ENCODE measurements at places on chromosomes 1 and 21. TPM values are rescaled to one million over a fixed set of nuclear protein-coding genes. Genes with fewer than 3 reads are reported as not detected.

DNA sequence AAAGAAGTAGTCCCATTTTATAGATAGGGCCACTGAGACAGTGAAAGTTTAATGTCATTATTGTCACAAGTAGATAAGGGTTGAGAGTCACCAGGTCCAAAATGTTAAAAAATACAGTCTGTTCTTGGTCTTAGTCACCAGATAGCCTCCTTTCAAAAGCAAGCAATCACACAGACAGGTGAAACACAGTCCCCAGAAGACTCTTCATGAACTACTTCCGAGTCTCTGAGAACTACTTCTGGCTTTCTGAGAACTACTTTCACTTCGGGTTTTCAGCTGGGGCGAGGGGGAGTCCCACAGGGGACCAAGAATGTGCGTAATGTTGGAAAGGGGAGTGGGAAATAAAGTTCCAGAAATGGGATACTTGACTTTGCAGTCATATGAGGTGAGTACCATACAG lies 143.2 kb downstream of the HHIPL2 start:
- DNase-seq: no peak

MATN1 gene
- total RNA-seq: 0.18 TPM

DNA sequence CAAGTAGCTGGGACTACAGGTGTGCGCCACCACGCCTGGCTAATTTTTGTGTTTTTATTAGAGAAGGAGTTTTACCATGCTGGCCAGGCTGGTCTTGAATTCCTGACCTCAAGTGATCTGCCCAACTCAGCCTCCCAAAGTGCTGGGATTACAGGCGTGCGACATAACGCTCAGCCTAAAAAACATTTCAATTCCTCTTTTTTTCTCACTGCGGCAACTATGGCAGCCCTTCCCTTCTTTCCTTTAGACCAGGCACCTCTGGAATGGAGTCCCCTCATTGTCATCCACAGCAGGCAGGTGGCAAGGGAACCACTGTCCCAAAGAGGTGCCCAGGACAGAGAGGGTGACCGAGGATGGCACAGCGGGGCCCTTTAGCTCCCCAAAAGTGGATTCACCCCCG lies 14.1 kb downstream of the CEP104 start:
- DNase-seq: no peak

KCNJ10 gene
- total RNA-seq: 0.26 TPM

DNA sequence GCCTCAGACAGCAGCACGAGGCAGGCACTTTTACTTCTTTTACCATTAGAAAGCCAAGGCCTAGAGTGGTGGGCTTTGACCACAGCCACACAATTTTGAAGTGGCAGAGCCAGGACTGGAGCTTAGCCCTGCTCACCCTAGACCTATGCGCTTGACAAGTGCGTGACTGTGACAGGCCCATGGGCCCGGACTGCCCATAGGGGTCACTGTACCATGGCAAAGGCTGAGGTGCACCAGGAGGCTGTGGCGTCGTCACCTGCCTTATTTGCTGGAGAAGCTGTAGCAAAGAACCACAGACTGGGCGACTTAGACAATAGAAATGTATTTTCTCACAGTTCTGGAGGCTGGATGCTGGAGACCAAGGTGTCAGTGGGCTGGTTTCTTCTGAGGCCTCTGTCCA lies 2.6 kb upstream of the TMEM82 start:
- no peak for DNase-seq

OR2T29 gene
- not detected for total RNA-seq

PRR9 gene
- not detected for total RNA-seq

DNA sequence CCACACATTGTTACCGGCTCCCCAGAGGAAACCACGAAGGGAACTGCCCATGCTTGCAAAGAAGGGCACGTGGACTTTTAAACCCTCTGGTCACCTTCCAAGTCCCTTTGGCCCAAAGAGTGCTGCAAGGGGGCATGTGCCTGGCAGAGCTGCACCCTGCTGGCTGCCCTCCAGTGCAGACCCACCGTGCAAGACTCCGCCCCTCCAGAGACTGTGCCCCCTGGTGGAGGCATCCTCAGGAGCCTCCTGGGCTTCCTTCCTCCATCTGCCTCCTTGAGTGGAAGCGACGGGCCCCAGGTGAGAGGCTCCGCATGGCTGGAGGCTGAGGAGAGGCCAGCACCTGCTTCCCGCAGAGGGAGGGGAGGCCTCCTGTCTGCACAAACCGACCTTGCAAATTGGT lies 100.6 kb downstream of the CRYAA start:
- DNase-seq: peak; percentile 54

DNA sequence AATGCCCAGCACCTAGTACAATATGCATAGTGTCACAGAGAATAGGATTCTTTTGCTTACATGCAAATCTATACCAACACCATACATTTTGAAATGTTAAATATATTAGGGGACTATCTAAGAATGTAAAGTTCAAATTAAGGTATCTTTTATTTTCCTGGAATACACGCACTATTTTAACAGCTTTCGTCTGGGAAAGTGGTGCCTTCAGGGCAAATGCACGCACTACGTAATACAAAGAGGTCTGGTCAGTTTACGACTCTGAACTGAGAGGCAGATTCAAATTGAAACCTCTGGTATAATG lies 931 bp downstream of the FUBP1 start:
- DNase-seq: no peak

CCDC181 gene
- not detected for total RNA-seq

DNA sequence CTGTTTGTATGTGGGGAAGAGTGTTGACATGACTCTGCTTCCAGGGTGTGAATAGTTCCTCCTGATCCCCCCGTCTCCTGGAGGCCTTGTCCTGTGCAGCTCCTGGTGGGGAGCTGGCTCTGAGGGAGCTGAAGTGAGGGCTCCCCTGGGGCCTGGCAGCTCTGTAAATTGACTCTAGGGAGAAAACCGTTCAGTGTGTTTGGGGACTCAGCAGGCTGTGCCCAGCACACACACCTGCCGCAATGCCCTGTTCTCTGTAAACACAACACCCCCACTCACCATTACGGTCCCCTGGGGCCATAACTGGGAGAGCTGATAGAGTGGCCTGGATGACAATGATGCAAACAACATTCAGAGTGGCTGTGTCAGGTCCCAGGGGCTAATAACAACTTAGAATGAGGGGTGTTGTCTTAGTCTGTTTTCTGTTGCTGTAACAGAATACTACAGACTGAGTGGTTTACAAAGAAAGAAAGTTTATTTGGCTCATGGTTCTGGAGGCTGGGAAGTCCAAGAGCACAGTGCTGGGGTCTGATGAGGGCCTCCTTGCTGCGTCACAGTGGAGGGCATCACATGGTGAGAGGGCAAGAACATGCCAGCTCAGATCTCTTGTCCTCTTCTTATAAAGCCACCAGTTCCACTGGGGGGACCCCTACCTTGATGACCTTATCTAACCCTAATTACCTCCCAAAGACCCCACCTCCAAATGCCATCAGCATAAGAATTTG lies 15.3 kb downstream of the ADORA1 start:
- DNase-seq: no peak

- peak; percentile 49 for DNase-seq
These were observed 18.7 kb downstream of the TMEM53 start for GRCh38 chr1:44655609-44656008.

UBXN10 gene
- total RNA-seq: 0.08 TPM

- no peak for DNase-seq
These were observed 21.2 kb downstream of the CD1E start for GRCh38 chr1:158374860-158375259.

PLA2G2C gene
- not detected for total RNA-seq

NKAIN1 gene
- total RNA-seq: 5.1 TPM

- DNase-seq: no peak
These were observed 141.1 kb downstream of the ESRRG start for GRCh38 chr1:216582151-216582550.

DNA sequence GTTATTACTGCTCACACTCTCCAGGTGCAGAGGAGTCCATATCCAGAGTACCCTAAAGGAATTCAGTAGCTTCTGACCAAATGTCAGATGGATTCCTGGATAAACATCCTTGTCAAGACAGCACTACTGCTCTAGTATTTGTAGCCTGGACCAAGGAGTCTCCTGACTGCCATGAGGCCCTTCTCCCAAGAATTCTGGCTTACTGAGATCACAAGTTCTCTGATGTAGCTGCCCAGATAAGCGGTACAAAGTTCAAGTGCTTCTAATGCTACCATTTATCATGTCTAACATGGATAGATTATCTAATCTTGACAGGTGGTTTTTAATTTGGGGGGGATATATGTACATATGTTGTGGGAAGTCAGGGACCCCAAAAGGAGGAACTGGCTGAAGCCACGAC lies 196.6 kb upstream of the HMCN1 start:
- DNase-seq: no peak

DNA sequence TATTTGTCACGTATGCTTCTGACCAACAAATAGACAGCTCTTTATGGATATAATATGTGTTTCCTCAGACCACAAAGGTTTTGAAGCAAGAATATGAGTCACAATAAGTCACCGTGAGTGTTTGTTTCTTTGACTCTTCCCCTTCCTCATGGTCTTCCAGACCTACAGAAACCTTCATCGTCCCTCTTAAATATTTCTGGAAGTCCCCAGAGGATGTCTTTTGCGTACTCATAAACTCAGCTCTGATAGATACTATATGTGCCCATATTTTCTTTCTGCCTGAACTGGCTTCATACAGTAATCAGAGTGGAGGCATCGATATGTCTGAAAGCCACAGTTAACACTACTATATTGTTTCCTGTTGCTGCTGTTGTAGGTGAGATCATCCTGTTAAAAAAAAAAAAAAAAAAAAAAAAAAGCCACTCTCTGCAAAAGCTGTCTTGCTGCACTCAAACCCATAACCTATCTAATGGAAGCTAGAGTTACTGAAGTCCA lies 38.4 kb downstream of the ADAMTS1 start:
- DNase-seq: no peak

GRCh38 chr1:156310962-156311361 lies 11.9 kb upstream of the VHLL start:
- DNase-seq: no peak

DNA sequence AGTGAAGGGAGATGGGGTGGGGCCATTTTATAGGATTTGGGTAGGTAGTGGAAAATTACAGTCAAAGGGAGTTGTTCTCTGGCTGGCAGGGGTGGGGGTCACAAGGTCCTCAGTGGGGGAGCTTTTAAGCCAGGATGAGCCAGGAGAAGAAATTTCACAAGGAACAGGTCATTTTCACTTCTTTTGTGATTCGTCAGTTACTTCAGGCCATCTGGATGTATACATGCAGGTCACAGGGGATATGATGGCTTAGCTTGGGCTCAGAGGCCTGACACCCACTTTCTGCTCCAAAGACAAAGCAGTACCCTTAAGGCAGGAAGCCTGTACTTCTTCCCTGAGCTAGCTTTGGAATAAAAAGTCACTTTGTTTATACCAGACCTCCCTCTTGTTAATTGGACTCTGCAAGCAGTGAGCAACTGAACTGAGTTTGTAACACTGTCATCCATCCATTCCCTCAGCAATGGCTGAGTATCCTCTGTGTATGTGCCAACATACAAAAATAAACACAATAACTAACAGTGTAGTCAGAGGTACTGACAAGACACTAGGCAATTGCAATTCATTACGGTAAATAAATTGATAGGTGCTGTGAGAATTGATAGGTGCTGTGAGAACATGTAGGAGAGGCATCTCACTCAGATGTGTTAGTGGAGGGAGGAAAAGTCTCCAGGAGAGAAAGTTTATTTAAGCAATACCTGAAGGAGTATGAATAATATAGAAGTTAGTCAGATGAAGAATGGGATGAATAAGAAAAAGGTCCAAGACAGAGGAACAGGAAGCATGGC lies 14.7 kb upstream of the RGS2 start:
- no peak for DNase-seq

DNA sequence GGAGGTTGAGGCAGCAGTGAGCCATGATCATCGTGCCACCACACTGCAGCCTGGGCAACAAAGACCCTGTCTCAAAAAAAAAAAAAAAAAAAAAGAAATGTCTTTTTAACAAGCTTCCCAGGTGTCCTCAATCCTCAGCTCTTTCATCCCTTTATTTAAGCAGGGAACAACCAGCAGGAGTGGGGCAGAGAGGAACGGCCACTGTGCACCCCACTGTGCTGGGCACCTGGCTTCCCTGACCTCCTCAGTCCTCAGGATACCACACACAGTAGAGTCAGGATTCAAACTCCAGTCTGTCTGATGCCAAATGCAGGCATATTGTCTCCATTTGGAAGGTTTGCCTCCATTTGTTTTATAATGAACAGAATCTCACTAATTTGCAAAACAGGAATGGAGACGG lies 19.8 kb upstream of the PTAFR start:
- no peak for DNase-seq

ABCA4 gene
- total RNA-seq: not detected

GRCh38 chr1:1355416-1355815 lies 2.9 kb downstream of the MXRA8 start:
- peak; percentile 30 for DNase-seq

DNA sequence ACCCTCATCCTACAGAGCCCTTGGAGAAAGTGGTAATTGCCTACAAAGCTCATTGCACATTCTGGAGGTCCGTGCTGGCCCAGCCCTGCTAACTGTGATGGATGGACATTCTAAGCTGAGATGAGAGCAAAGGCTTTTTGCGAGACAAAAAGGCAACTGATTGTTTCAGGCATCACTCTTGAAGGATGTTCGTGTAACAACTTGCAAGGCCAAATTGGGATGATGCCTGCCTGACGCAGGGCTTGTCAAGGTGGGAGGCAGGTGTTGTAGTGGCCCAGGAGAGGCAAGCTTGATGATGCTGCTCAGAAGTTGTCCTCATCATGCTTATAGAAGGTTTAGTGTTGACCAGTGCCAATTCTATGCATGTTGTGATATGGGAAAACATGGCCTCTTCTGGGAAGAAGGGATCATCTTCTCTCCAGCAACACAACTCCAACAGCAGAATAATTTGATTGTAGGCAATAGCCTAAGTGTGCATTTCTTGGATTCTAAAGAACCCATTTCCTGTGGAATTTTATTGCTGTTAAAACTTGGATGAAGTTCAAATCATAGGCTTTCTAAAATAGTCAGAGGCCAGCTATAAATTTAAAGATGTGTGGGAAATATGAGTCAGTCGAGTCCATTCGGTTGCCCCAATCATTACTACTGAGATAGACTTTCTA lies 102.5 kb upstream of the COA6 start:
- DNase-seq: no peak

GRCh38 chr21:42027822-42028765 lies 17.9 kb upstream of the ZBTB21 start:
- no peak for DNase-seq

ARHGEF16 gene
- total RNA-seq: 0.58 TPM

GRCh38 chr1:184965439-184965838 lies 8.9 kb downstream of the NIBAN1 start:
- no peak for DNase-seq

DNA sequence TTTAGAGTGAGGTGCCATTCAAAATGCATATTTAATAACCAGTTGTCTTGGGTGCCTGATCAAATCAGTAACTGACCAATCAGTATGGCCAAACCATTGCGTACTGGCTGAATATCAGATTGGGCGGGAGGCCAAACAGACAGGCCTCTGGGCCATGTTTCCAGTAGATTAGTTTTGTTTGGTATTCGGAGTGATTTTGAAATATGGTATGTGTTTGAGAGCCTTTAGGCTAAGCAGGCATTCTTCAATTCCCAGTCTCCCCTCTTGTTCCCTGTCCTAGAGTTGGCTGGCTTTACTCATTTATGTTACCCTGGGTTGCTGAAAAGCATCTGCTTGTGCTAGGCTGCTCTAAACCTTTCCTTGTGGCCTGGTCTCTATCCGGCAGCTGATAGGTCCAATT lies 80.1 kb downstream of the BACH1 start:
- no peak for DNase-seq

All from SK-MEL-5 (cell line).